Upper lobe of right lung (tissue), 1 donor: ENCODE measurements at places on chromosomes 7 and 10. TPM values are rescaled to one million over a fixed set of nuclear protein-coding genes. Genes with fewer than 3 reads are reported as not detected.

Gene PLCE1
- 14.3 TPM for total RNA-seq

GRCh38 chr7:101684983-101685330 lies 55.9 kb upstream of the MYL10 start:
- DNase-seq, result no peak

DNA sequence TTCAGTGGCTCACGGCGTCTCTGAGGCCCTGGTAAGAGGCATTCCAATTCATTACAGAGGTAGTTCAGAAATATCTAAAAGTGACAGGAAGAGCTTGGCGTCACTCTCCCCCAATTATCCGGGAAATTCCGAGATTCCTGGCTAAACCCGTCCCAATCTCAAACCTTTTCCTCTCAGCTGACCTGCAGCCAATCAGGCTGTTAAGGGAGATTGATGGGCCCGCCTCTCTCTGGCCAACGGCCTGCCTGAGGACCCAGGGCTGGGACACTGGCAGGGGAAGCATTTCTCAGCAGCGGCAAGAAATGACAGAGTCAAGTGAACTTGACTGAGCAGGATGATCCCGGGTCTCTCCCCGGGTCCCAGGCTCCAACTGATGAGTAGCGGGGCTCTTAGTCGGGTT lies 72.3 kb downstream of the EBF3 start:
- no peak for DNase-seq

DNA sequence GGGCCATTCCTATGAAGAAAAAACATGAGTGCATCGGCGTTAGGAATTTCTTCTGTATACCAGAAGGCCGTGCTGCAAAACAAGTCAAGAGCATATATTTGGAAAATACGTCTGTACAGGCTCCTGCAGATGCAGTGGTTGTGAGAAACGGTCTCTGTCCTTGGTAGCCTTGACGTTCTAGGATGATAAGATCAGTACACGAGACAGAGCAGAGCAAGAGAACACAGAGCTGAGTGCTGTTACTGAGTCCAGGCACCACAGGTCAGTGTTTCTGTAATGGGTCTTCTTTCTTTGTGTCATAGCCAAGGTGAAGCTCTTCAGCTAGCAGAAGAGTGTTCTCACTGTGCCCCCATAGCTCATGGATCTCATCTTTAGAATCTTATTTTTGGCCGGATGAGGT lies 62.8 kb downstream of the WDR37 start:
- no peak for DNase-seq

- DNase-seq, result no peak
Measured at GRCh38 chr7:115015619-115016018, 93.7 kb downstream of the MDFIC start.

Gene NRP1
- 139 TPM for total RNA-seq

- no peak for DNase-seq
Measured at GRCh38 chr7:133778472-133778871, 348.7 kb upstream of the LRGUK start.

Gene PAX2
- not detected for total RNA-seq

DNA sequence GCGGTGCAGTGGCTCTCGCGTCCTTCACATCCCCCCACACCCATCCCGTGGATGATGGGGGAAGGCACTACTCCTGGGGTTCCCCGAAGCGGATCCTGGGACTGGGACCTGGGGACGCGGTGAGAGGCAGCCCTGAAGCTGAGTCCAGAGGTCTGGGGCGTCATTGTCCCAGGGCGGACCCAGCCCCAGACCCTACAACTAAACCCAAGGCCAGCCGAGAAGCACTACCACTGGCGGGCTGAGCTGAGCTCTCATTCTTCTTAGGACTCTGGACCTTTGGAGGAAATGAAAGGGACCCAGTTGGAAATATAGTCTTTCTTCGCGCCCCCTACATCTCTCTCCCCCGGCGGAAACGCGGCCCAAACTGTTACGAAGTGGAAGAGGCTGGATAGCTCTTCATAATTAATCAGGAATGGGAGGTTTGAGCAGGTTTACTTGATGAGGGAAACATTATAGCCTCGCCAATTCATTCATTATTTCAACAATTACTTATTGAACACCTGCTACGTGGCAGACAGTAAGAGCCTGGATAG lies 389 bp upstream of the FBXL15 start:
- no peak for DNase-seq

Gene COL1A2
- 321 TPM for total RNA-seq

Gene DRGX
- not detected for total RNA-seq
